Activated T-helper 9 cell treated with anti-CD3 and anti-CD28 coated beads, Interleukin-2, amount 50 U/mL, for 16 hours (primary cell): ENCODE measurements at places on chromosomes 5 and 9.

- DNase-seq = no peak
These were observed 177.3 kb upstream of the ACTBL2 start for GRCh38 chr5:57659886-57660285.

- no peak for DNase-seq
These were observed 310.0 kb downstream of the ASTN2 start for GRCh38 chr9:117104716-117105495.

DNA sequence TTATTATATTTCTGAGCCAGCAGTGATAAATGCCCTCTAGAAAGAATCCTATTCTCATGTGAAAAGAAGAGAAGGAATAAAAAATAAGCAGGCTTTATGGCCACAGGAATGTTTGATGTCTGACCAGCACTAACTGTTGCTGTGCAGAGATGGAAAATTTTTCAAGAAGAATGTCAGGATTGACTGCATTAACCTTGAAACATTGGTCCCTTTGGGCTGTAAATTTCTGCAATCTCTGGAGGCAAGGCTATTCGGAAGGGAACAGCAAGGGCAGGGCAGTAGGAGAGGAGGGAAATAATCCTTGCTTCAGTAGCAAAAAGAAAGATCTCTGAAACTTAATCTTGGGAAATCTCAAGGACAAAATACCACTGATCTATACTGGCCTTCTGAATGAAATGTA is 415.2 kb downstream of the DNAH5 start:
- DNase-seq = no peak

DNA sequence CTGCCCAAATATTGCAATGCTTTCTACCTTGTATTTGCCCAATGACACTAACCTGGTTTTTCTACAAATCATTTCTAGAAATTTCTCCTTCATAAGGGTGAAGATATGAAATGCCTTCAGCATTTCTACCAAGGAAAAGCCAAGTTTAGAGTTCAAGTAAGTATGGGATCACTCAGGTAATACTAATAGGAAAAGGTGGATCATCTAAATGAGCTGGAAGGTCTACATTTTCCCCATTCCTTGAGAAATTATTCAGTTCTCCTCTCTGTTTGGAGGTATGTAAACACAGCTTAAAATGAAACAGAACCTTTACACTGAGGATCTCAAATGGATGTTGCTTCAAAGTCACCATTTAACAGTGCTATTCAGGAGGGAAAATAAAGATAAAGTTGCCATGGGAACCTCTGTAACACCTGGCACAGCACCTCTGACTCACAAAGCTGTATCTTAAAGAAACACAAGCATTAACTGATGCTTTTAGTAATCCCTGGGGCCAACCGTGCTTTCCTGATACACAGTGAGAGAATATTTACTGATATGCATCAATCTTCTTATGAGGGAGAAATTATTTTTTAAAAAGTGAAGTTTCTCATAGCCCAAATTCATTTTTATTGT is 161.3 kb downstream of the DRD1 start:
- no peak for DNase-seq

DNA sequence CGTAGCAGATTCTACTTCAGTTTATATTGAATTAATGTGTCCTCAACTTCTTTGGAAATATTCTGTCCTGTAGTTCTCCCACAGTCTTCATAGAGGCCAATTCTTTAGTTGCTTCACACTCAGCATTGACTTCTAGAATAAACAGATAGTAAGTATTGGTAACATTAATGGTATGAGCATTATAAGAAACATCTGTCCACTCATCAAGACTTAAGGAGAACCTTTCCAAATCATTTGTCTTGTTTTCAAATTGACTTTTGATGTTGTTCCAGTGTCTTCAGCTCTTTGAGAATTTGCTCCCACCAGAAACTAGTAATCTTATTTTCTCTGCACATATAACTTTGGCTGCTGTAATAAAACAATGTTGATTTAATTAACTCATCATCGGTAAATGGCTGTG is 18.3 kb downstream of the RANBP17 start:
- DNase-seq = no peak

DNA sequence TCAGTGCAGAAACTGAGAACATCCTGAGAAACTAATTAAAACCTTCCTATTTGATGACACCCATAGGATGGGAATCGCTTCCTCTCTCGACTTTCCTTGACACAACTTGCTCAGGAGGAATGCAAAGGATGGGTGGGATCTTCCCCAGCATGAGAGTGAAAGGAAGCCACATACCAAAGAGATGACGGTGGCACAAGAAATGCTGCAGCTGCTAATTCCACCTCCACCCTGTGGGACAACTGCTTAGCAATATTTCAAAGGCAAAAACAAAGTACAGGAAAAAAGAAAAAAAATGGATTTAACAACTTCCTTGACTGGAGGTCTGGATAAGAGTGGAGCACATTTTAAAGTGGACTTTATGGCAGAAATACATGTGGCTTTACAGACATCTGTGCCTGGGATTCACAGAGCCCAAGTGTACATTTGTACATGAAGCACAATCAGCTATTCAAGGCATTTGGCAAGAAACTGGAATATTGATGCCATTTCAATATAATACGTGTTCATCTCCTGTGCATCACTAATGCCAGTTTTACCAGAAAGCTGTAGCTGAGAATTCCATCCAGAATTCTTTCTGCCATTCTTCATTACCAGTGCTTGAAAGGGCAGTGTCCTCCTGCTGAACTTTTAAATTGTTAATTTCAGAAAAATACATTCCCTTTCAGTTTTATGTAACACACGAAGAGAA is 359.2 kb upstream of the ACTBL2 start:
- no peak for DNase-seq

DNA sequence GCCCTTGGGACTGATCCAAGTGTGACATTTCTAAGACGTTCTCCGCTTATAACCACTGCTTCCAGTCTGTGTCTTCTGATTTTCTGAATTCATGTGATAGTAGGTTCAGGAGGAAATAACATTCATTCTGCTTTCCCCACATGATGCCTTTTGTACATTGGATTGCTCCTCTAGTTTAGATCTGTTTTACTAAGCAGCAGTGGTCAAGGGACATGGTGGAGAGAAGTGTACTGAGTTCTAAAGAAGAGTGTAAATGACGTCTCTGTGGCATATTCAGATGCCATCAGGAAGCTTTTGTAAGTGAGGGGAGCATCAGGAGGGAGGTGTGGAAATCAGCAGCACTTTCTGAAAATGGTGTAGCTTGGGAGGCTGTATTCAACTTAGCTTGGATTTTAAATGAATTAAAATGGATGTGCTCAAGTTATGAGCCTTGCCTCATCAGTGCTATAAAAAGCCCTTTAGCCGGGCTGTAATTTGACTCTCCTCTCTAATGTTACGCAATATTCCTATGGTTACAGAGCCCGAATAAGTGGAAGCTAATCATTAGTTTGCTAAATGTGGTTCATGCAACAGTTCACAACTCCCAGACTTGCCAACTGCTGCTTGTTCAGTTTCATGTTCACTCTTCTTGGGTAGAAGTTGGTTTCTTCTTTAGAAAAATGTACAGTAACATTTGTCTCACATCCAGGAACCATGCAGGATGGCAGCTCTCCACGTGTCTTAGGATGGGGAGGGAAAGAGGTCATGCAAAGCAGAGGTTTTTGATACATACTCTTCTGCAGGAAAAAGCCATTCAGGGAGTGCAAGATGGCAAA is 281.3 kb downstream of the ARHGAP26 start:
- no peak for DNase-seq

- DNase-seq = peak; percentile 60
These were observed 9.4 kb downstream of the FYB1 start for GRCh38 chr5:39209924-39210323.

DNA sequence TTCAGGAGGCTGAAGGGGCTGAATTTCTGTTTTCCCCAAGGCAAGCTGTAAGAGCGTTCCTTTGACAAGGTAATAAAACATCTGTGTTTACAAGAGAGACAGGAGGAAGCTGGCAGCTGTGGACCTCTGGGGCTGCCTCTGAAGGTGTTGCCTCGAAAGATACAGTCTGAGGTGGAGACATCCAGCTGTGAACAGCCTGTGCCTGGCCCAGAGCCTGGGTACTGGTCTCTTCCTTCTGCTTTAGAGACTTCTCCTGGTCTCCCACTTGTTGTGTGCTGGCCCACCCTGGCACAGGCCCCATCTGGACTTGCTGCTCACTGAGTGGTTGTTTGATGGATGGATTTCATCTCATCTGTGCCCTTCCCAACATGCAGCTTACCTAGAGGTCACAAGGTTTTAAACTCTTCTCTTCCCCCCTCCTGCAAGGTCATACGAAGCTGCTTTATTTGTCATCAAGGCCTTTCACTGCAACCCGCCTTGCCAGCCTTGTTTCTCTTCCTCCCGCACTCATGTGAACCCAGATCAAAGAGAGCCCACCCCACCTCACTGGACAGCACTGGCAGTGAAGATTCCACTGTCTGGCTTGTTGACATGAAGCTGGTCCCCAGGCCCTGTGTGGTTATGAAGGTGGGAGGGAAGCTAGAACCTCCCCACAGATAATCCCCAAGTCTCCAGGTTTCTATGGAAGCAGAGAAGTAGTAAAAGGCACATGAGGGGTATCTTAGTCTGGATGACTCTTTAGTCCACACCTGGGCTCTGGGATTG is 35.0 kb upstream of the ALDH1B1 start:
- no peak for DNase-seq

DNA sequence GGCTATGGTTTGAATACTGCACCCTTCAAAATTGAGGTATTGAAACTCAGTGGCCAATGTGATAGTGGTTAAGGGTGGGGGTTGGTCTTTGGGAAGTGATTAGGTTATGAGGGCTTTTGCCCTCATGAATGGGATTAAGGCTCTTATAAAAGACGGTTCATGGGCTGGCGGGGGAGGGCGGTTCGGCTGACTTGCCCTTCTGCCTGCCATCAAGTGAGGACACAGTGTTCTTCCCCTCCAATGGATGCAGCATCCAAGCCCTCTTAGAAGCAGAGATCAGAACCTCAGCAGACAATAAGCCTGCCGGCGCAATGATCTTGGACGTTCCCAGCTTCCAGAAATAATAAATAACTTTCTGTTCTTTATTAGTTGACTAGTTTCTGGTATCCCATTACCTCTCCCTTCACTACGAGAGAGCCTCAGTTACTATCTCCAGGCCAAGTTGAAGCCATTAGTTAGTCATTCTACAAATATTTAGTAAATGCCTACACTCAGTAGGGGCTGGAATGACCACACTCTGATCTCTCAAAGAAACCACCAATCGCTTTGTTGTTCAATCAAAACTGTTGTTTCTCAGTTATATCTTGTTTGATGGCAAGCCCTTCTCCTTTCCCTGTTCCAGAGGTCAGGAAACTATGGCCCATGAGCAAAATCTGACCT is 219.3 kb downstream of the TSSK1B start:
- DNase-seq = no peak

DNA sequence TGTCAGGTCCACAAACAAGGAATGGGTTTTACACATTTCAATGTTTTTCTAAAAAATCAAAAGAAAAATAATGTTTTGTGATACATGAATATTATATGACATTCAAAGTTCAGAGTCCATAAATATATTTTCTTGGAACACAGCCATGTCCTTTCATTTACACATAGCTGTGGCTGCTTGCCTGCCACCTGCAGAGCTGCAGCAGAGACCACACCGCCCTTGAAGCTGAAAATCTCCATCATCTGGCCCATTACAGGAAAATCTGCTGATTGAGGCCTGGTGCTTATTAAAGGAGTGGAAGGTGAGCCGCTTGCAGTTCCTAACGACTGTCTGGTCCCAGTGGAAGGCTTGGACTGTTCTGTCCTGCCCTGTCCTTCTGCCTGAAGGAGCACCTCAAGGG is 232.6 kb upstream of the ADAMTS16 start:
- no peak for DNase-seq

DNA sequence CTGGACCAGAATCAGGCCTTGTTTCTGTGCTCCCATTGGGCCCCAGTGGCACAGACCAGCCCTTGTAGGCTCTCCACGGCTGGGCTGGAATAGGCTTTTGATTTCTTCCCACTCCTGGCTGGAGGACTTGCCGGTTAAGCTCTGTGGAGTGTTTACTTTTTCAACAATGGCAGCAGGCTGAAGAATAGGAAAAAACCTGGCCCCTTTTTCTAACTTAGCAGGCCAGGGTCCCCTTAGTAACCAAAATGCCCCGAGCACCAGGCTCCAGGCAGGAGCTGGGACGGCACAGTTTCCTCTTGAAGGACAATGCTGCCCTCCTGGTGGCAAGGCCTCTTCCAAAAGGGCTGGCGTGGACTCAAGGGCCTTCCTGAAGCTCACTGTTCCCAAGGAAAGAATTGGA is 230.3 kb downstream of the CRB2 start:
- no peak for DNase-seq

DNA sequence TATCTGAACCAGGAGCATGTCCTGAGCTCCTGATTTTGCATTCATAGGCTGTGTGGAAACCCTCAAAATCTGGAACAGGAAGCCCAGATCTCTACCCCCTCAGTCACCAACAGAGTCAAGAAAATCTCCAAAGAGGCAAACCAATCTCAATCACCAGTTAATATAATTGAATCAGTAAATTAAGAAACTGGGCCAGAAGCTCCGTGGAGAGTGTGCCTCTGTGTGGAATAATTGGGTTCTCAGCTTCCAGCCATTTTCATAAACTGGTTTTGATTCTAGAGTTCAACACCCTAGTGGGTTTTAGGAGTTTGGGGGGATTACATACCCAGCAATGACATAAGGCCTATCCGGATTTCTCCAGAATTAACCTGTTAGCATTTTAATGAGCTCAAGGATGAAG is 362.9 kb downstream of the IRX2 start:
- no peak for DNase-seq

- DNase-seq = no peak
These were observed 147.8 kb downstream of the TMEM38B start for GRCh38 chr9:105842023-105842644.

DNA sequence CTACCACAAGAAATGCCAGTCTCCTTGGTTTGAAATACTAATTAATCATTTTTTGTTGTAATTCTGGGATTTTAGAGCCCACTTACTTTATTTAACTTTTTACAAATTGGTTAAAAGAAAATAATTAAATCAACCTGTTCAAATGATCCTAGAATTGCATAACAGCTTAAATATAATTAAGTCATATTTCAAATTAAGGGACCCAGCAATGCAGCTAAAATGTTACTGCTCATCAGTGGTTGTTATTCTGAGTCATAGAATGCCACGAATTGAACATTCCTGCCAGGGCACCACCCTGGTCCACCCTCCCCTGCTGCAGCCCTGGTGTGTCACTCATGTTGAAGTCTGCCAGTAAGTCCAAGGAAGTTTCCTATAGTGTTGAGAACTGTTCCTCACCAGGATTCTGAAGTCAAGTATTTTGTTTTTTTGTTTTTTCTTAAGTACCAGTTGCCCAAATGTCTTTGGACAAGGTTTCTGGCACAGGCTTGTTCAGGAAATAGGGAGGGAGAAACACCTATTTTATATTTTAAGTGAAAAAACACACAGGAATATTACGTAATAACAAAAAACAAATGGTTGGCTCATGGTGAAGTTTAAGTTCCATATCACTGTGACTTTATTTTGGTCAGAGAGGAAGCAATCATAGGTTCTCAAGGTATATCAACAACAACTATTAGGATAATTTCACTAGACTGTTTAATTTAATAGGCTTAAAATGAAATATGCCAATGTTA is 4.3 kb upstream of the ITGA1 start:
- DNase-seq = no peak

GRCh38 chr9:8349376-8349775 is 549.8 kb upstream of the DMAC1 start:
- no peak for DNase-seq
